ENCODE measurements at places on chromosomes 5 and 9.

- DNase-seq = peak; percentile 3
- H3K27ac ChIP-seq = no peak overlapping the region
- no peaks in the 10 kb centered on the region for H3K36me3 ChIP-seq
- H3K27me3 ChIP-seq = no peaks in the 10 kb centered on the region
- H3K4me3 ChIP-seq = no peak overlapping the region
- peaks cover 9% of the 10 kb centered on the region for H3K4me1 ChIP-seq
These were observed 236.8 kb downstream of the ACTL7B start for GRCh38 chr9:108618906-108619550.

GRCh38 chr9:117103438-117104110 lies 311.3 kb downstream of the ASTN2 start:
- H3K27me3 ChIP-seq = no peaks in the 10 kb centered on the region
- H3K4me1 ChIP-seq = peaks cover 2% of the 10 kb centered on the region
- no peak overlapping the region for H3K27ac ChIP-seq

DNA sequence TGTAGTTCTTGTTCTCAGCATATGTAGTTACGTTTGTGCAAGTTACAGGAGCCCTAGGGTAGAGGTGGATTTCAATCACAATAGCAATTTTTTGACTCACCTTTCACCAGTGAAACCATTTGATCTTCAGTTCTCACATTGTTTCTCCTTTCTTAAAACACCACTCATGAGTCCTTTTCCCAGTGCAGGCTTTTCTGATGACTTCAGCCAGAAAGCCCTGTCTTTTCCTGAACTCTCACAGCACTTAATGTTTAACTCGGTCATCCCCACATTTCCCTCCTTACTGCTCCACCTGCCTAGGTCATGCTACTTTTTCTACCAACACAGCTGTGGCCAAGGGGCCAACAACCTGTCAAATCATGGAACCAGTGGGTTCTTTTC lies 37.9 kb downstream of the ARHGEF28 start:
- H3K27me3 ChIP-seq = no peaks in the 10 kb centered on the region
- H3K27ac ChIP-seq = no peak overlapping the region
- H3K36me3 ChIP-seq = no peaks in the 10 kb centered on the region
- H3K4me3 ChIP-seq = no peak overlapping the region
- peaks cover 29% of the 10 kb centered on the region for H3K4me1 ChIP-seq

DNA sequence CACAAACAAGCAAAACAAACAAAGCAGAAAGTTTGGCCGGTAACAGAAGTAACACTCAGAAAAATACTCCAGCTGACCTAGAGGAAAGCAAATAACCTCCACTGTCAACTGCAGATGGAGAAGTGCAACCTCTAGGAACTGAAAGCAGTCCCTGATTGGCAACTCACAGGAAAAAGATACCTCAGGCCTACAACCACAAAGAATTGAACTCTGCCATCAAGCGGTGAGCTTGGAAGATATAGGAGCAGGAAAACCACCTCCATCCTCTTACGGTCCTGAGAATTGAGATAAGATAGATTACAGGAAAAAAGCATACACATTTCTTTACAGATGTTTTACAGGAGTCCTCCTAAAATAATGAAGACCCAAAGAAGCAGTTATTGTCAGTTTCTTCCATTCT lies 184.5 kb downstream of the PDZD2 start:
- DNase-seq = no peak
- no peaks in the 10 kb centered on the region for H3K36me3 ChIP-seq
- peaks cover 6% of the 10 kb centered on the region for H3K4me1 ChIP-seq
- no peaks in the 10 kb centered on the region for H3K27me3 ChIP-seq

GRCh38 chr9:79574136-79574535 lies 2.4 kb downstream of the TLE4 start:
- H3K27me3 ChIP-seq = no peaks in the 10 kb centered on the region
- no peak for DNase-seq
- H3K27ac ChIP-seq = peak overlapping the region; percentile 86

DNA sequence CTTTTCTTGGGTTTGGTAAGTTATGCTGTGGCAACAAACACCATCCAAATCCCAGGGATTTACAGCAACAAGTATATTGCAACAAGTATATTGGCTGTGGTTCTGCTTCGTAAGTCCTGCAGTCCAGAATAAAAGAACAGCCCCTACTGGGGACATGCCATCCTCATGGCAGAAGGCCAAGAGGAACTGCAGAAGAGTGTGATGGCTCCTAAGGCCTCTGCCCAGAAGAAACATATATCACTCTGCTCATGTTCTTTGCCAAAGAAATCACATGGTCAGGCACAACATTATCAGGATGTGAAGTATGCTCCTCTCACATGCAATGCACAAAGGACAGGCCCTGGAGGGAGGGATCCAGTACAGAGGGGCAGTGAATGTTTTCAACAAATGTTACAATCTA lies 159.6 kb upstream of the TAS2R1 start:
- H3K4me3 ChIP-seq = no peak overlapping the region
- no peaks in the 10 kb centered on the region for H3K4me1 ChIP-seq
- H3K27ac ChIP-seq = no peak overlapping the region
- no peak for DNase-seq
- no peaks in the 10 kb centered on the region for H3K36me3 ChIP-seq
- H3K27me3 ChIP-seq = peaks cover 13% of the 10 kb centered on the region

GRCh38 chr9:127183814-127184582 lies 61.6 kb upstream of the ANGPTL2 start:
- DNase-seq = no peak
- peaks cover 5% of the 10 kb centered on the region for H3K36me3 ChIP-seq

- H3K27me3 ChIP-seq = no peaks in the 10 kb centered on the region
- no peak overlapping the region for H3K27ac ChIP-seq
- H3K4me3 ChIP-seq = no peak overlapping the region
- peaks cover 6% of the 10 kb centered on the region for H3K4me1 ChIP-seq
- DNase-seq = peak; percentile 10
These were observed 52.7 kb upstream of the NR5A1 start for GRCh38 chr9:124559871-124560270.

All from MCF 10A (cell line).